Ureter (tissue), 1 donor: ENCODE measurements at places on chromosomes 6 and 20. TPM values are rescaled to one million over a fixed set of nuclear protein-coding genes. Genes with fewer than 3 reads are reported as not detected.

DNA sequence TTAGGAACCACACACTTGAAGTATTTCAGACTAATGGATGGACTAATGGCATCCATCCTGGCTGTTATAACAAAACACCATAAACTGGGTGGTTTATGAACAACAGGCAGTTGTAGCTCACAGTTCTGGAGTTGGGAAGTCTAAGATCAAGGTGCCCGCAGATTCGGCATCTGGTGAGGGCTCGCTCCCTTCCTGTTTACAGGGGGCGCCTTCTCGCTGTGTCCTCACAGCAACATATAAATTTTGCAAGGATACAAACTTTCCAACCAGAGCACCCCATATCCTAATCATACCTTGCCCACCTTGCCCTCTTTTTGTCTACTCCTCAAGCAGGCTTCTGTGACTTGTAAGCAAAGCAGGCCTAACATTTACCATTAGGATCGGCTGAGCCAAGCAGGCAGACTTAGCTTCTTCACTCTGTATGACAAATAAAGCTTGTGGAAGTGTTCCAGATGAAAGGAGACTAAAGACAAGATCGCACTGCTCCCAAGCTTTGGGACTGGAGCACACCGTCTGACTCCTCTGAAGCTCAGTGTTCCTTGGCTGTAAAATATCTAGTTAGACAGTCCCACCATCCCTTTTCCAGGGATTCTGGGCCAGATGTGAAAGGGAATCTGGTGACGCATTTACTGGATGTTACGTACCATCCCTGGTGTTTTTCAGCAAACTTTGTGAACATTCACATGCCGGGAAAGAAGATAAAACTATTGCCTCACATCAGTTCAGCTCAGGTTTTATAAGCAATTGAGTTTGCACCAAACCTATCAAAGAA is 34.9 kb downstream of the GFOD1 start:
- no peak for DNase-seq

DNA sequence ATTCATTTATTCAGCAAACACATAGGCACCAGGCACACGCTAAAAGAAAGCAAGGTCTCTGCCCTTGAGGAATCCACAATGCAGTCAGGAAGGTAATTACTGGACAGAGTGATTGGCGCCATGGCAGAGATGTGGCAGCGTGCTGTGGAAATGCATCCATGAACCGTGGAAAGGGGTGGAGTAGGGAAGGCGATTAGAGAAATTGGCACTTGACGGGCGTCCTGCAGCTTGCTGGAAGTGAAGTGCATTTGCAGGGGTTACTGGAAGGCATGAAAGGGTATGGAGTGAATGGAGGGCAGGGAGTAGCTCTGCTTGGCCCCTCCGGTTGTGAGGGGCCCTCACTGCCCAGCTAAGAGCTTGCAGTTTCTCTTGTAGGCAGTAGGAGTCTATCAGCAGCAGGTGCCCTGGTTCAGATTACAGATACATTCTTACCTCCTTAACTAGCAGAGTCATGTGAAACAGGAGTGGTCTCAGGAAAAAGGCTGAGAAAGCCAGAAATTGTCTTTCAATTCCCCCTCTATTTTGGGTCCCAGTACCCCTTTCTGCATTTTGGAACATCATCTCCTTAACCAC is 122.5 kb upstream of the TIAM2 start:
- DNase-seq, result no peak

The MOXD1 gene
- 13.8 TPM for total RNA-seq

- no peak for DNase-seq
Observed at GRCh38 chr20:11979306-11979990, 61.8 kb downstream of the BTBD3 start.

The CYP21A2 gene
- 3.8 TPM for total RNA-seq

The THBS2 gene
- total RNA-seq, result 65.8 TPM

GRCh38 chr6:37418722-37419121 is 14.3 kb upstream of the CMTR1 start:
- DNase-seq, result no peak

- no peak for DNase-seq
Observed at GRCh38 chr20:41224281-41224680, 86.9 kb downstream of the PLCG1 start.

GRCh38 chr6:6851059-6851948 is 256.5 kb upstream of the RREB1 start:
- DNase-seq, result peak; percentile 77

DNA sequence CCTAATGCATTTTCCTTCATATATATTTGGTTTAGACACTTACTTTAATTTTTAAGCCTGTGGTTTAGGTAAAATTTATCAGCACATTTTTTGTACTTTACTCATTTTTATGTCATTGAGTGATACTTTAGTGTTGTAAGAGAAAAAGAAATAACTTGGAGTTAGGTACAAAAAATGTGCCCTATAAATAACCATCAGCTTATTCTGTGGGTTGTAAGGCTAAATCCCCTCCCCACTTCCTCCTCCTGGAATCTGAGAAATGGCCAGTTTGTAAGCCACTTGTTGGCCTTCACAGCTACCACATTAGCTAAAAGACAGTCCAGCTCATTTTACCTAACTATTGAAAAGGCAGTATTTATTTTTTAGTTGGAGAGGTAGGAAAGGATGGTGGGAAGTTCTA is 576.3 kb downstream of the PKHD1 start:
- no peak for DNase-seq

The LRRN4 gene
- not detected for total RNA-seq

The IRAK1BP1 gene
- total RNA-seq, result 8.0 TPM

DNA sequence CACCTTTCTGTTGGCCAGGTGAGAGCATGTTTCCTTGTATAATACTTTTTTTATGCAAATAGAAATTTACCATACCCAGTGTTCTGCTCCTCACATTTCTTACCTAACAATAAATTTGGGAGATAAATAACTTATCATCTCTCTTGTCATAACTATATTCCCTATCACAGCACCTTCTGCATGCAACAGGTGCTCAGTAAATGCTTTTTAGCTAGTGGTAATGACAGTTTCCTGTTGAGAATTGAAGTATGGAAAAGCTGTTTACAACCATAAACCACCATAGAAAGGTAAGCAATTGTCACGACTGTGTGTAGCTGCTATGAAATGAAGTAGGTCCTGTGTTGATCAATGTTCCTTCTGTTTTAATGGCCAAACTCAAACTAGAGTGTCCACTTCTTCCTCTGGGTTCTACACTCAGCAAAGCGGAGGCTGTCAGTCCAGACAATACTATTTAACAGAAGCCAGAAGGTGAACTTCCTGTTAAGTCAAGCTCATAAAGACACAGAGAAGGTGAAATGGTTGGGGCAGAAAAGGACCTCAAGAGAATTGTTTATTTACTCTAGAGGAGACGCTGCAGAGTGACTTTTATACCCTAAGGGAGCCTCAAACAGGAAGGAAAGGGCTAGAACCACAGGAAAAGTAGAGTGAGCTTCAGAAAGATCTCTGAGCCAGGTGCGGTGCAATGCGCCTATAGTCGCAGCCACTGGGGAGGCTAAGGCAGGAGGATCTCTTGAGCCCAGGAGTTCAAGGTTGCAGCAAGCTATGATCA is 84.0 kb upstream of the SLC22A16 start:
- no peak for DNase-seq

The DOP1A gene
- 43.1 TPM for total RNA-seq
